ENCODE measurements at places on chromosomes 12 and 14.

DNA sequence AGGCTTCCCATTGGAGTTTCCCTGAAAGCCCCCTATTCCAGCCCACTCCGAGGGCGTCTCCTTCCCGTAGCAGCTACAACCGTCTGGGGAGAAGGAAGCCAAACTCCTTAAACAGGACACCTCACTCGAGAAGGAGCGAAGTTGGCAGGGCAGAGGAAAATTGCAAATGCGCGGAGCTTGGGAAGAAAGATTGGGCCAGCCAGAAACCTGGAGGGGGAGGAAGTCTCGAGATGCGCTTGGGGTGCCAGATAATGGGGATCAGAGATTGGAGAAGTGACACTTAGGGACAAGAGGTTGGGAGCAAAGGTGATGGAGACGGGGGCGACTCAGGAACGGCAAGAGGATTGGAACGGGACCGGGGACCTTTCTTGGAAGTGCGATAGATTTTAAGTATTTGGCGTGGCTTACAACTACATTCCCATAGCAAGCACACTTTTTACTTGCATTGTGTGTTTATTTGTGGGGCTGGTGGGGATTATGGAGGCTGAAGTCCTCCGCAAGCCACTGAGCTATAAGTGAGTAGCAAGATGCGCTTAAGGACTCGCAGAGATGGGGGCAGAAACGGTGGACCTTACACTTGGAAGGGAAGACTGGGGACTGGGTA, 926 bp downstream of the HRK start:
- DNase-seq, result no peak

DNA sequence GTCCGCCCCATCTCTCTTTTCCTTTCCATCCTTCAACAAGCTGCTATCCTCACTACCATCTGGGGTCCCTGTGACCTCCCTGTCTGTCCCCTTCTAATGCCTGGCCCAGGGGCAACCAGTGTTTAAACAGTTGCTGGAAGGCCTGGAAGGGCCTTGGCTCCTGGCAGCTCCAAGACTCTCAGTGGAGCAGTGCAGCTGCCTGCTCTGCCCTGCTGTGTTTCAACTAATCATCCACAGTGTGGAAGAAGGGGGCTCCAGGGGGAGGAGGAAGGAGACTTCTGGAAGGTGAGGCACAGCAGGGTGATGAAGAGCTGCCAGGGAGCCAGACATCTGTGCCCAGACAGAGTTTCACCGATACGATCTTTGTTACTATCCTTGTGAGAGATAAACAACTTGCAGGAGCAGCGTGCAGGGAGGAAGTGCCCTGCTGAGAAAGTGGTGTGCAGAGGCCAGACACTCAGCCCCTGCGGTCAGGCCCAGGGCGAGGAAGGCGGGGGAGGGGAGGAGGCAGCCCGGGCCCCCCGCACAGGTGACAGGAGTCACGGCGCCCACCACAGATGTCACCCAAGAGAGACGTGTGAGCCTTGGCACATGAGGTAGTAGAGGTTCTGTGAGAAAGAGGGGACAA, 1061.8 kb downstream of the BCL11B start:
- DNase-seq, result no peak

DNA sequence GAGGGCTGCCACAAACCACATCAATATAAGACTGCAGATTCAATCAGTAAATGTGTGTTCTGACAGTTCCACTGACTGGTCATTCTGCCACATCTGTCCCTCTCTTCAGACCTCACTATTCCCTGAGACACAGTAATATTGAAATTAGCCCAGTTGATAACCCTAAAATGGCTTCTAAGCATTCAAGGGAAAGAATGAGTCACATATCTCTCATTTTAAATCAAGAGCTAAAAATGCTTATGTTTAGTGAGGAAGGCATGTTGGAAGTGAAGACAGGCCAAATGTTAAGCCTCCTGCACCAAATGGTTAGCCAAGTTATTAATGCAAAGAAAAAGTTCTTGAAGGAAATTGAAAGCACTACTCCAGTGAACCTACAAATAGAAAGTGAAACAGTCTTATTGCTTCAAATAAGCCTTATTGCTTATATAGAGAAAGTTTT, 24.5 kb upstream of the KIF21A start:
- DNase-seq, result no peak

DNA sequence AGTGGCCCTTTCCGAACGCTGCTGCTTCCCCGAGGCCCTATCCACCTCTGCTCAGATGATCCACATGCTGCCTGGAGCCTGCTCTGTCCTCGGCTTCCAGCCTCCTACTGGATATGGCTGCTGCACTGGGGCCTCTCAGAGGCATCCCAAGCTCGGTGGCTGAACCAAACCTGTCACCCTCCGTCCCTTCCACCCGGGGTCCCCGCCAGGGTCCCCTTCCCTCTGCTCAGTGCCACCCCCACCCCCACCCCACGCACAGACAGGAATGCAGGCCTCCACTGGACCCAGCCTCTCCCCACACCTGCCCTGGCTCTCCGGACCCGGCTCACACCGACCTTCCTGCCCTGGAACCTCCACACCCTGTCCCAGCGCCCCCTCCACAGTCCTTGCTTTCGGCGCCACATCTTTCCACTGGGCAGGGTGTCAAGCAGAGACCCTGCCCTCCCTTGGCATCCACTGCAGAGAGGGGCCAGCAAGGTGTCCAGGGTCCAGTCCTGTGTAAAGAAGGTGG, 6.1 kb downstream of the CEP170B start:
- no peak for DNase-seq

DNA sequence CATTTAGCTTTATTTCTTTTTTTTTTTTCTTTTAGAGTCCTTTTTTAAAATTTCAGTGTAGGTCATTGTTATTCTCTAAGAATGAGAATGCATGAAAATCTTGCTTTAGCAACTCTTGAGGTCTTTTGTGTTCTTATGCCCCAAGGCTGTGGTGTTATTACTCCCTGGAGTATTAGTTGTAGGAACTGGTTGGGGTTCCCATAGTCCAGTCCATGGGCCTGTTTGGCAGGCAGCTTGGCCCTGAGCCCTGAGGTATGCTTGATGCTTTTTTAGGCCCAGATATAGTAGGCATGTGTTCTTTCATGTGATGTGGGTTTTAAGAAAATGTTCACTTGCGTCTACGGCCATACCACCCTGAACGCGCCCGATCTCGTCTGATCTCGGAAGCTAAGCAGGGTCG, 1.6 kb downstream of the FAM234B start:
- DNase-seq, result no peak

GRCh38 chr12:123115409-123116121, 35.3 kb downstream of the PITPNM2 start:
- no peak for DNase-seq

DNA sequence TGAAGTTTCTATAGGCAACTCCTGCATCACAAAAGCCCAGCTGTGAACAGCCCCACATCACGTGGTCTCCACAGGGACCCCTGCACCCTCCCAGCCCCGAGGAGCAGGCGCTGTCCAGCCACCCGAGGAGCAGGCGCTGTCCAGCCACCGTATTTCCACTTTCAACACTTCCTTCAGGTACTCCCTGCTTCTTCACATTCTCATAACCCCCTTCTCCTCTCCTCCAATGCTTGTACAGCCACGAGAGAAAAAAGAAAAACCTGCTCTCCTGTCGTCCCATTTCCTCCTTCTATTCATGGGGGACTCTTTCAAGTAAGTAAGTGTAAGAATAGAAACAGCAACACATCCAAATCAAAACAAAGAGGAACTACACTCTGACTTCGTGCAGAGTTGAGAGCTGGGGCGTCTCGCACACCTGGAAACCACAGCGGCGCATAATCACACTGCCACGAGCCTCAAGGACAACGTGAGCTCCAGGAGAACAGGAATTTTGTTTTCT, 11.9 kb downstream of the CDC42BPB start:
- no peak for DNase-seq

GRCh38 chr14:104301731-104302460, 163.5 kb downstream of the KIF26A start:
- no peak for DNase-seq

- no peak for DNase-seq
Observed at GRCh38 chr14:102225386-102225785, 79.6 kb downstream of the MOK start.

GRCh38 chr14:24390701-24391468, 7.9 kb upstream of the NYNRIN start:
- no peak for DNase-seq

GRCh38 chr12:22641353-22642053, 16.5 kb downstream of the ETNK1 start:
- no peak for DNase-seq

GRCh38 chr12:114272605-114273004, 133.3 kb downstream of the TBX5 start:
- DNase-seq, result no peak

DNA sequence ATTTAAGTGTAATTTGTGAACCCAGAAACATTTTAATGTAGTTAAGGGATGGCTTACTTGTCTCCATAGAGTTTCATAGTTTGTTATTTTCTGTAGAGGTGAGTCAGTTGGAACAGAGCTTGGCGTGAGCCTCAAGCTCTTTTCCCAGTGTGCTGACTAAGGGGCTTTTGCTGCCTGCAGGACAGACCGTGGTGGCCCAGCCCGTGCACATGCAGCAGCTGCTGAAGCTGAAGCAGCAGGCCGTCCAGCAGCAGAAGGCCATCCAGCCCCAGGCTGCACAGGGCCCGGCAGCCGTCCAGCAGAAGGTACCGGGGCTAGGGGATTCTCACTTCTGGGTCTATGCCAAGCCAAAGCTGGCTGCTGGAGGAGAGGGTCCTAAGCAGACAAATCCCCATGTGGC, 76.9 kb downstream of the DDX51 start:
- DNase-seq, result no peak

GRCh38 chr12:92585115-92585727, 117.6 kb upstream of the PLEKHG7 start:
- DNase-seq, result no peak

DNA sequence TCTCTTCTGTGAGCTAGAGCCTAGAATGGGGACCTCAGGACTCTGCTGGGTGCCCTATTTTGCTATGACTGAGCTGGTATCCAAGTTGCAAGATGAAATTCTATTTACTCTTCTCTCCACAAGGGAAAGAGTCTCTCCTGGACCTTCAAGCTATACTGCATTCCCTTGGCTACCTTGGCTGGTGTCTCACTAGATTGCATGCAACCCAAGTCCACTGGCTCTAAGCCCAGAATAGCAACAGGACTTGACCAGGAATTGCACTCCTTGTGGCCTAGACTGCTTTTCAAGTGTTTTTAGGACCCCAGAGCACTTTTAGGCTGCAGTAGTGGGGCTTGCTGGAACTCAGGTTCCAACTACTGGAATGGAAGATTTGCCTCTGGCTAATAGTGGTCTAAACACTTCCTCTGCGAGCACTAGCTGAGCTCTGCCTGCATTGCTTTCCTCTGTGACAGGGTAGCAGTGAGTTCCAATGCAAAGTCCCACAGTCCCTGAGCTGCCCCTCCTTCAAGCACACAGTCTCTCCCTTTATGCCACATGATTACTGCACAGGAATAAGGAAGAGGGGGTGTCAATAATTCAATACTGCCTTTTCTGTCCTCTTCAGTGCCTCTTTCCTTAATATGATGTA, 1009.1 kb upstream of the FLRT2 start:
- no peak for DNase-seq

GRCh38 chr12:50971946-50972345, 19.6 kb downstream of the HIGD1C start:
- no peak for DNase-seq

DNA sequence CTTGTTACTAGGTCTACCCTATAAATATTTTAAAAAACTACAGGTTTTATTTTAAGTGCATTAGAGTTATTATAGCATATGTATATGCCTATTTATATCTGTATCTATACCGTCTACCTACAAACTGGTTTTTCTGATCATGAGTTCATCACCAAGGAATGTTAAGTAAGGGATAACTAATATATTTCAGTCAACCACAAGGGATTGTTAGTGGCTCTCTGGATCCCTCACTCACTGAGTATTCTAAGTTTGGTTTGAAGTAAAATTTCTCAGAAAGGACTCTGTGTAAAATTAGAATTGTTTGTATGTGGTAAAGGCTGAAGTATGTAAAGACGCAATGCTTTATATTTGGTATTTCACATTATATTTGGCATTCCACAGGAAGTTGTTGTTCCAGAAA, 4.8 kb downstream of the EPYC start:
- no peak for DNase-seq

DNA sequence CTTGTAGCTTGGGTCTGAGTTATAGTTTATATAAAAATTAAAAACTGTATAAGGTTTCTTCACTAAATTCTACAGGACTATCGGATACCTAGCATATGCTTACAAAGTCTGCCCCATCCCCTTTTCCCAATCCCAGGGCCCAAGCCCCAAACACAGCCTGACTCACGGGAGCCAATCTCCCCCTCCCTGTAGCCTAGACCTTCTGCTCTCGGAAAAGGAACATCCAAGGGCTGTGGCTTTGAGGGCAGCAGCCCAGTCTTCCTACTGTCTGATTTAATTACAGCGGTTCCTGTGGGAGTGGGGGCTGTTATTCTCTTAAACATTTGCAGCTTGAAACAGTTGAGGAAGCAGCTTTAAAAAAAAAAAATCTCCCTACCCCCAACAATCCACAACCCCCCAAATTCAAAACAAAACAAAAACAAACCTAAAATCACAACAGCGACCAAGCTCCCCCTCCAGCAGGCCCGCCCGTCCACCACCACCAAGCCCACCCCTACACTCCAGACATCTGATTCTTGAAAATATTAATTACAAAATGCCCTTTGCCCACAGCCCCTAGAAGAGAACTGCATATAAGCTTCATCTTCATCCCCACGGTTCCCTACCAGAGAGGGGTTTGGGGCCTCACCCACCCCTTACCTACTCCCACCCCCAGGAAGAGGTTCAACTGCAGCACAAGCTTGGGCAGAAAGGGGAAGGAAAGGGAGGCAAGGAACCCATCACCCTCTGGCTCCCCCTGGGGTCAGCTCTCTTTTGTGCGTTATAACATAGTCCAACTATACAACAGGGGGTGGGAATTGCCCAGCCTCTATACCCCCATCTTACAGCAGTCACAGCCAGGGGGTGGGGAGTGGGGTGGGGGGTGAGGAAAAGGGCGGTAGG, 1.1 kb upstream of the PRKAG1 start:
- DNase-seq, result no peak

DNA sequence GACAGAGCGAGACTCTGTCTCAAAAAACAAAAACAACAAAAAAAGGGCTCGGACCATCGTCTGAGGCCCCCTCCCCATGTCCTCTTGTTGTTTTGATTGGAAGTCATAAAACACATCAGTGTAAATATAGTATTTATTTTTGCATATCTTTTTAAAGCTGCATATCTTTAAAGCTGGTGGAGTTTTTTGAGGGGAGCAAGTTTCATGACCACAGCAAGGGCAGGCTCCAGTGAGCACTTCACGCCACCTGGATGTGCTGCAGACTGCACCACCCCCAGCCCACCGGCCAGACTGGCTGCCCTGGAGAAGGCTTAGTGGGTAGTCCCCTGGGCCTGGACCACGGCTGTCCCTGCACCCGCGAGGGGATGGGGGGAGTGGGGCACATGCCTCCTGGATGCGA, 11.9 kb upstream of the BCL7A start:
- no peak for DNase-seq

DNA sequence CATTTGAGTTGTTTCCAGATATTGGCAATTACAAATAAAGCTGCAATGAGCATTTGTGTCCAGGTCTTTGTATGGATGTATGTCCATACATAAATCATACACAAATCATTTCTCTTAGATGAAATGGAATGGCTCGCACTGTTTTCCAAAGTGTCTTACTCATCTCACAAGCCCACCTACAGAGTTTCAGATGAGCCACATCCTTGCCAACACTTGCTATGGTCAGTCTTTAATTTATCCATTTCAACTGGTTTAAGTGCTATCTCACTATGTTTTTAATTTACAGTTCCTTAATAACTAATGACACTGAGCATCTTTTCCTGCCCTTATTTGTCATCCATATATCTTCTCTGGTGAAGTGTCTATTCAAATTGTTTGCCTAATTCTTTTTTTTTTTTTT, 132.9 kb upstream of the DIO3 start:
- DNase-seq, result no peak

GRCh38 chr12:31736472-31736871, 7.7 kb upstream of the AMN1 start:
- DNase-seq, result no peak

GRCh38 chr12:56338308-56339157, at the start of gene IL23A:
TSS of gene IL23A (plus strand) at chr12:56338884. CDS start at chr12:56339045, 161 bp downstream.
- no peak for DNase-seq
